ENCODE measurements at places on chromosomes 5 and 9.

- no peak for DNase-seq
Measured at GRCh38 chr5:3659907-3660306, 64.3 kb downstream of the IRX1 start.

DNA sequence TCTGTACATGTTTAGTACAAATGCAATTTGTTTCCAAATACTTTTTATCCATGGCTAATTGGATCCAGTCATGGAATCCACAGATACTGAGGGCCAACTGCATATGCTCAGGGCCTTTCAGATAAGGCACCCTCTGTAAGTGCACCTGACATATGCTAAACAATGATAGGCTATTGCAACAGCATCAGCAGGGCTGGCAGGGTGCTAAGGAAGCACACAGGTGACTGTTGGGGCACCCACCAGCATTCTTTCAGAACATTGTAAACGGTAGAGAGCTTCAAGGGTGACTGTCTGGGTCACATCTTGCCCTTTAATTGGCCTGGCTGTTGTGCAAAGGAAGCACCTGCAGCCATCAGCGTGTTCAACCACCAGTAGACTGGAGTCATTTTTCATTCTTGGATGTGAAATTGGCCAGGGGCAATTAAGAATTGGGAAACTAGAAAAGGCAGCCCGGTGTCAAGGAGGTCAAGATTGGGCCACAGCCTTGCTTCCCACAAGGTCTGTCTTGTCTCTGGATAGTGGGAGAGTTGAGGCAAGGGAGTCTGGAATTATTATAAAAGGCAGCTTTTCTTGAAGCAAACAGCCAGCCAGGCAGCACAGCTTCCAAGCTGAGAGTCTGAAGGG is 129.3 kb upstream of the RAI14 start:
- DNase-seq: no peak

DNA sequence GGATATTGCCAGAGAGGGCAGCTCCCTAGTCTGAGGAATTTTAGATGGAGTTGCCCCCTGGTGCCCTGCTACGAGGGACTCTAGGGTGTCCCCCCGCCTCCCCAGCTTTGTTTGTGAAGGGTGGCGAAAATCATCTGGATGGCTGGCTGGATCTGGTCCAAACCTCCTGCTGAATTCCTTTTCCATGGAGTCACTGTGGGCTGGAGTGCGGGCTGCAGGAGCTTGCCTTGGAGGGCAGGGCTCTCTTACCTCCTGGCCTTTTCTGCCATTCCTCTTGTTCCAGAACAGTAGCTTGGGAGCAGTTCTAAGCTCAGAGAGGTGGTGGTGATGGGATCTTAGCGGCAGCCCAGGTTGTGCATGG is 2.1 kb downstream of the SYNPO start:
- DNase-seq: no peak

DNA sequence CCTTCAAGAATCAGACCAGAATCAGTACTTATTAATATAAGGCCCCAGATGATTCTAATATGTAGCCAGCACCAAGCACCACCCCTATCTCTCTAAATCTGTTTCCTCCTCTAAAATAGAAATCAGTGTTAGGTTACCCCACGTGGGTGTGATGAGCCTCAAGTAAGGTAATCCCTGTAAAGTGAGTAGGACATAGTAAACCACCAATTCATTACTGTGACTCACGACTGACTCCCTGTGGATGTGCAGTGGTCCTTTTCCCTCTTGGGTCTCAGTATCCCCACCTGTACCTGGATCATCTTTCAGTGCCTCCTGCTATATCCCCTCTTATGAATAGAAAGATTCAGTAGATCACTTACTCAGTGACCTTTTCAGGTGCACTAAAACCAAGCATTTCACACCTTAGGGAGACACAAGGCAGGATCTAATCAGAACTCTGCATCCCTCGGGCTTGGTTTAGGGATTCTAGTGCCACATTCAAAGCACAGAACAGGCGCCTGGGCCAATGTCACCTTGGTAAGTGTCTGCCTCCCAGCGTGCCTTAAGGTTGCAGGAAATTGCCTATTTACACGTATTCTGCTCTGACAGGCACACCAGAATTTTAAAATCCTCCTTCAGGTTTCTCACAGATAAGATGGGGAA is 12.2 kb upstream of the ALDH1B1 start:
- no peak for DNase-seq

GRCh38 chr9:118444403-118444802 is 740.2 kb downstream of the TLR4 start:
- no peak for DNase-seq

DNA sequence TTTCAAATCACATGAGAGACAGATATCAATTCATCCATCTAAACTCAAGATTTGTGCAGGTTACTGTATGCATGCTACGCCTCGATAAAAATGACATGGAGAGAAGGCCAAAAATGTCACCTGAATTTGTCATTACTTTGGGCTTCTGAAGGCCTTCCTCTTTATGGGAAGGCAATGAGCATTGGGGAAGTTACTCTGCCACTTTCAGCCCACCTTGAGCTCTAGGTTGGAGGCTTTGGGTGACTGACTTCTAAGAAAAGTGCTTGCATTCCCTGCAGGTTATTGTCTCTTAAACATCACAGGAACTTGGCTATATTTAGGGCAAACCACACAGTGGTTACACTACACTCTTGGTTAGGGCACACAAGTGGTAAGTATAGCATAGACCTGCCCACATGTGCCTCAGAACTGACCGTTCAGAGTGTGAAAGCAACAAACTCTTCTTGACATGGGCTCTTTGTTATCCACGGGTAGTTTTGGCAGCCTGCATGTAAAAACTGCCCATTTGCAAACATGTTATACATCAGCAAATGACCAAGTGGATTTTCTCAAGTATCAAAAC is 169.5 kb downstream of the ZNF608 start:
- DNase-seq: no peak

GRCh38 chr5:36392186-36392585 is 90.5 kb upstream of the RANBP3L start:
- DNase-seq: no peak

- DNase-seq: no peak
Measured at GRCh38 chr9:76818271-76818670, 54.0 kb downstream of the PCA3 start.
